ENCODE measurements at places on chromosomes 3 and 15.
A peak's percentile ranks its signal among the peaks of the same experiment; 100 is the strongest.

GRCh38 chr3:65811086-65811761 is 227.5 kb downstream of the MAGI1 start:
- no peak for DNase-seq

- no peak for DNase-seq
Measured at GRCh38 chr3:21013566-21013965, 737.4 kb downstream of the ZNF385D start.

DNA sequence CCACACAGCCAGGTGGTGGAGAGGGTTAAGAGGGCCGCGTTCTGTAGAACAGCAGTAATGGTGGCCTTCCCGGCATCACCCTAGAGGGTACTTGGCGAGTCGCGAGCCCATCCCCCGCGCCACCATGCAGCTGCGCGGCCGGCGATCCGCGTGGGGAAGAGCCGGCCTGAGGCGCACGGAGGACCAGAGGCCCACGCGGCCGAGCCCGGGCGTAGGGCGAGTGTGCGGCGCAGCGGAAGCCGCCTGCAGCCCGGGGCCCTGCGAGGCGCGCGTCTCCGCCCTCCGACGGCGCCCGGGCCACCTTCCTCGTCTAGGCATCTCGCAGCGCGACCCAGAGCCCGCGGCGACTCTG is 423 bp downstream of the TKT start:
- peak; percentile 61 for DNase-seq

DNA sequence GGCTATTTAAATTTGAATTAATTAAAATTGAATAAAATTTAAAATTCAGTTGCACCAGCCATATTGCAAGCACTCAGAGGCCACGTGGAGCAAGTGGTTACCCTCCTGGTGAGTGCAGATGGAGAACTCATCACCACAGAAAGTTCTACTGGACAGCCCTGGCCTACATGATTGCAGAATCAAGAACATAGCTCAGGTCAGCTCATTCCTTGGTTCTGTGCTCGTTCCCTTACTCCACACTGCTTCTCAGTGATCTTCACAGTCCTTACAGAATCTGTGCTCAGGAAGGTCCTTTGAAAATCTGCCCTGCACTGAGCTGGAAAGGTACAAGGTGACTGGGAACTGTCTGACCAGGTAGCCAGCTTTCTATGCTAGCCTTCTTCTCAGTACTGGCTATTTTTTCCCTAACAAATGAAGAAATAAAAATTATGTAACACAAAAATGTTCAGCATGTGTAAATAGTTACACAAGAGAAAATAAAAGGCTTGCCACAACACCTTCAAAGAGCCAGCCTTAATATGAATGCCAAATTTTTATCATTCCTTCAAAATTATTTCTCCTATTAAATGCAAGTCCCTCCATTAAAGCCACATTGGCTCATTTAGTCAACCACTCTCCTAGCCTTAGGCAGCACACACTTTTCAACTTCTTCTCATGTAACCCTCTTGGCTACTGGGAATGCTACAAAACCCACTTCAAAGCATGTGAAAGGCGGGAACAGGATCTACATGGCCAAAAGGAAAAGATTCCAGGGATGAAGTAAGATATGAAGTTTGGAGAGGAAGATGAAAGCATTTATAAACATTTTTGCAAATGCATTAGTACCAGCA is 326.4 kb upstream of the WNT5A start:
- no peak for DNase-seq

DNA sequence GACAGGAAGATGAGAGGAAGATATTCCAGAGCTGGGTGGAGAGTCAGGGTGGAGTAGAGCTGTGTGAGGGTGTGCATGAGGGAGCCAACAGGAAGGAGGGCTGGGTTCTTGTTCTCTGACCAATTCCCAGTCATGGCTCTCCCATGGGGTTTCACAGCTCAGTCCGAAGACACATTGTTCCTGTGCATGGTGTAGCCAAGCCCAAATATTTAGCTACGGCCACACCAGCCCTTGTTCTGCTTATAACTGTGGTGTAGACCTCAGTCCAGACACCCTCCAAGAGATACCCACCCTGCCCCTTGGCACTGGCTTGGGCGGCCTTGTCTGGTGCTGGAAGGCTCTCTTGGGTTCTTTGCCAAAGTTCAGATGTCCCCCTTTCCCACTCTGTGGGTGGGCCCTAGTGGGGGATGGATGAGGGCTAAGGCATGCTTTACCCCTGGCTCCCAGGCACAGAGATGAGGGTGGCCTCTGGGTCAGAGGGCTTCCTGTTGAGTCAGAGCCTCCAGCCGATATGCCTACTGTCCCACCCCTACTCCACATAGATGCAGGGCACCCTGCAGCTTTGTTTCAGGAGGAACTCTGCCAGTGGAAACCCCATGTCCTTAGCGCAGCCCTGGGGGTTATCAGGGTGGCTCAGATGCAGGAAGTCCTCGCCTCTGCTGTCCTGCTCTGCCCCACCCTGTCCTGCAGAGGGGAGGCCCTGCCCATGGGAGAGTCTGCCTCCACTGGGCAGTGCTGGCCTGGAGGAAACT is 271.2 kb upstream of the CTDSPL start:
- no peak for DNase-seq

- DNase-seq, result no peak
Measured at GRCh38 chr15:44666210-44667038, 3.0 kb upstream of the SPG11 start.

DNA sequence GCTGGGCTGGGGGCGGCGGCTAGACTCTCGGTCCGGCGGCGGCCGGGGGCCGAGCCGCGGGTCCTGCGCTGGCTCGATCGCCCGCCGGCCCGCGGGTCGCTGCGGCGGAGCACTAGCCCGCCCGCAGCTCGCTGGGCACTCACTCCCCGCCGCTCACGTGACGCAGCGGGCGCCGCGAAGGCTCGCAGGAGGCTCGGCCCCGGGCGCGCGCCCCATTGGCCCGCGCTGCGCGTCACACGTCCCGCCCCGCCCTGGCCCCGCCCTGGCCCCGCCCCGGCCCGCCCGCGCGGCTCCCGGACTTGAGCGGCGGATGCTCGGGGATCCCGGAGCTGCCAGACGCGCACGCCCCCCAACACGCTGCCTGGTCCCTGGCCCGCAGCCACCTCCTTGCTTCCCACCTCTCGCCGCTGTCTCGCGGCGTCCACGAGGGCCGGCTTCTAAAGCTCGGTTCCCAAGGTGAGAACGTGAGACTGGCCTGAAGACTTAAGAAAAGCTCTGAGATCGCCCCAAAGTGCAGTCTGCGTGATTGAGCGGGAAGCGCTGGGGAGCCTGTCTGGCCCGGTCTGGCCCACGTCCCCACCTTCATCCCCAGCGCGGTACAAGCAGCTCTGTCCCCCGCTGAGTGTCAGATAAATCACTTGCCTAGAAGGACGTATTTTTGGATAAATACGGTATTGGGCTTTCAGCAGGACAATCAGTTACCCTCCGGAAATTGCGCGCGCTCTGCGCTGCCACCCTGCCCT is at the start of gene KLF15:
TSS of gene KLF15 (minus strand) at position 114 of the 743 bp plus-strand sequence. CDS start 4,486 bp downstream, outside the sequence.
- DNase-seq, result peak; percentile 94

- no peak for DNase-seq
Measured at GRCh38 chr3:39388741-39389248, 5.6 kb downstream of the SLC25A38 start.

DNA sequence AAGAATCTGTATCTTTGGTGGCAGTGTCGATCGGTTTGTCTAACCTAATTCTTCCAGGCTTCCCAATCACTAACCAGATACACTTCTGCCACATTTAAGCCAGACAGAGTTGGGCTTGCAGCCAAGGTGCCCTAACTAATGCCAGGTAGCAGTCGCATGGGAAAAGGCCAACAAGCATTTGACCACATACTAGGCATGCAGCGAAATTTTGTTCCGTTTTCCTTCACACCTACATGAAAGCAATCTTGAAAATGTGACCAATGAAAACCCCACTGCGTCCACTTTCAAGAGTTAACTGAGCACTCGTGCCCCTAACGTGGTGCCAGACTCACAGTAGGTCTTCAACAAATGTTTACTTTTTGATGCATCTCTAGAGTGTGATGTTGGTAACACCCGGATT is 192.2 kb upstream of the TPM1 start:
- DNase-seq, result no peak

GRCh38 chr15:31605467-31605931 is 278.9 kb downstream of the KLF13 start:
- DNase-seq, result no peak

- no peak for DNase-seq
Measured at GRCh38 chr3:17800232-17800631, 57.8 kb upstream of the TBC1D5 start.

DNA sequence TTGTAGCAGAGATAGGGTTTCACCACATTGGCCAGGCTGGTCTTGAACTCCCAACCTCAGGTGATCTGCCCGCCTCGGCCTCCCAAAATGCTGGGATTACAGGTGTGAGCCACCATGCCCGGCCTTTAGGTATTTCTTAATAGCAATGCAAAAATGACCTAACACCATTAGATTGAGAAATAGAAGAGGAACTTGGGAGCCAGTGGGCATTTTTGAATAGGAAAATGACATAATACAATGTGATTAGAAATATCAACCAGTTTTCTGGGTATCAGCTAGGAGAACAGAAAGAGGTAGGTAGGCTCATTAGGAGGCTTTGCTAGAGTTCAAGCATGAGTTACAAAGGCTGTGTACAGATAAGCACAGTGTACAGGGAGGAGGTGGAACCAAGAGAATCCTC is 101.8 kb upstream of the TBC1D5 start:
- no peak for DNase-seq

GRCh38 chr3:122031123-122031468 is 9.0 kb upstream of the ILDR1 start:
- DNase-seq, result no peak

GRCh38 chr3:47113669-47114365 is 50.1 kb downstream of the SETD2 start:
- no peak for DNase-seq

DNA sequence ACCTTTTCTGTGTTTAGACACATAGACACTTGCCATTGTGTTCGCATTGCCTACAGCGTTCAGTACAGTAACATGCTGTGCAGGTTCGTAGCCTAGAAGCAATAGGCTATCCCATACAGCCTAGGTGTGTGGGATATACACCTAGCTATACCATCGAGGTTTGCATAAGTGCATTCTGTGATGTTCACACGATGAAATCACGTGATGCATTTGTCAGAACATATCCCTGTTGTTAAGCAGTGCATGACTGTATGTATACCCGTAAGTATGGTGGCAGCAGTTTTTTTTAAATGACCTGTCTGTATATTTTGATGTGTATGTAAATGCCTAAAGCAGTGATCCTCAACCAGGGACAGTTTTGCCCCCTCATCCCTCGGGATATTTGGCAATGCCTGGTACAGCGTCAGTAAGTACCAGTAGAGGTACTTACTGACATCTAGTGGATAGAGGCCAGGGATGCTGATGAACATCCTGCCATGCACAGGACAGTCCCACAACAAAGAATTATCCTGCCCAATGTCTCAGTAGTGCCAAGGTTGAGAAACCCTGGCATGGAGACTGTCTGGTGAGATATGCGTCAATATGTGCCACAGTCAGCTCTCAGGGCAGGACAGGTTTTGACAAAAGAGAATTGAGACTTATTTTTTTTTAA is 129.1 kb downstream of the HCN4 start:
- peak; percentile 16 for DNase-seq

GRCh38 chr3:50454481-50455070 is 48.9 kb downstream of the CACNA2D2 start:
- DNase-seq, result no peak

DNA sequence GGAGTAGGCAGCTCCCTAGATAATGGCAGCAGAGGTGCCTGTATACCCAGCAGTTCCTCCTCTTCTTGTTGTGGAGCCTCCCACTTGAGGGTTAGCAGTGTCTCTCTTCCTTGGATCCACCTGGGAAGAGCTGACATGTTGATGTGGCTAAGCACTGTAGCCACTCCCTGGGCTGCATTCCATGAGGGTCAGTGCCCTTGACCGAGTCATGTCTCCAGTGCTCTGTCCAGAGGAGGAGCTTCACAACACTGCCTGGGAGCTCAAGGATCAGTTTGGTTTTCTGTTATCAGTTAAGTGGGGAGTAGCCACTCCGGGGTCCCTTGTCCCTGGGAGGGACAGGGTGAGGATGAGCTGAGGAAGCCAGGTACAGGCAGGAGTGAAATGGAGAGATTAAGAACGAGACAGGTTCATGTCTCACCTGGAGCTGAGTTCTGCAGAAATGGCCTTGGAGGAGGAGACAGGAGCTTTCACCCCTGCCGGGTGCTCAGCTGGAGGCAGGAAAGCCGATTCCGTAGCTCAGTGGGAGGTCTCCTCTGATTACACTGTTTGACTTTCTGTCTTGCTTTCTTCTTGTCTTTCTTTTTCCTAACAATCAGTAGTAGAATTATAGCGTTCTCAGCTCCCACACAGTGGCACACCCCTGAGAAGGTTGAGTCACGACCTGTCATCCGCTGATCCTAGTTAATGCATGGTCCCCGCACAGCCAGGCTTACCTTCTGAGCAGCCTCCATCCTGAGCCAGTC is 57.9 kb upstream of the SEC22A start:
- DNase-seq, result no peak

- DNase-seq, result no peak
Measured at GRCh38 chr3:99885085-99885484, 67.4 kb downstream of the CMSS1 start.

DNA sequence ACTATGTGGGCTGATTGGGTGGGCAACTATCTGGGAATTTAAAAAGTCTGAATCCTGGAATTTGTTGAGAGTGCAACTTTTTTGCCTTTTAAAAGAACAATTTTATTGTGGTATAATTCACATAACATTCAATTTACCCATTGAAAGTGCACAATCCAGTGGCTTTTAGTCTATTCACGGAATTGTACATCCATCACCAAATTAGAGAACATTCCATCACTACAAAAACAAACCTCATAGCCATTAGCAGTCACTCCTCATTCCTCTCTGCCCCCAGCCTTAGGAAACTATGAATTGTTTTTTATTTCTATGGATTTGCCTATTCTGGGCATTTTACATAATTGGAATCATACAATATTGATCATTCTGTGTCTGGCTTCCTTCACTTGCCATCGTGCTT is 101.8 kb upstream of the ALDH1A3 start:
- DNase-seq, result no peak

DNA sequence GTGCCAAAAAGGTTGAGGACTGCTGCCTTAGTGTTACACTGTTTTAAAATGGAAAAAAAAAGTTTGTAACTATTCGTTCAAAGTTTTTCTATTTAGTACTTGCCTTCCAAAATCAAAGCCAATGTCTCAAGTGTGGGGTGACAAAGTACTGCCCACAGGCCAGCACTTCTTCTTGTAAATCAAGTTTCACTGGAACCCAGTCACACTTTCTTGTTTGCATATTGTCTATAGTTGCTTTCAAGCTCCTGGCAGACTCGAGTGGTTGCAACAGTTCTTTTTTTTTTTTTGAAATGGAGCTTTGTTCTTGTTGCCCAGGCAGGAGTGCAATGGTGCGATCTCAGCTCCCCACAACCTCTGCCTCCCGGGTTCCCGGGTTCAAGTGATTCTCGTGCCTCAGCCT is 75.3 kb upstream of the RPL35A start:
- DNase-seq, result no peak

DNA sequence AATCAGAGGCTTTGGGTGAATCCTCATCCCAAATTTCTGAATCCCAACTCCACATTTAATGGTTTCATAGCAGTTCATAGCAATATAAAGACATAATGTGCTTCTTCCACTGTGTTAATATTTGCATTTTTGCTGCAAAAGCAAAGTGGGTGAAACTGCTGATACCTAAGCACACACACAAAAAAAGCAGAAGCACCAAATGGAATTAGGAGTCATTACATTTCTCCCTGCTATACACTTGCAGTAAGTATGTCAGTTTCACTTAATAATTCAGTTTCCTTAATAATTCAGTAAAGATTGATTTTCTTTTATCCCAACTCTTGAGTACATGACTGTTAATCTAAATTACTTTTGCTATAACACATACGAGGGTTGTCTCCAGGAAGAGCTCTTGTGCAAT is 48.9 kb upstream of the ALCAM start:
- DNase-seq, result no peak
